ENCODE measurements at places on chromosomes 16 and 17. TPM values are rescaled to one million over a fixed set of nuclear protein-coding genes. Genes with fewer than 3 reads are reported as not detected.

KIFC3 gene
- 74.4 TPM for total RNA-seq

QPRT gene
- total RNA-seq, result 19.5 TPM

CTRB1 gene
- not detected for total RNA-seq

RNF112 gene
- total RNA-seq, result 0.67 TPM

PHB1 gene
- total RNA-seq, result 114 TPM

KRT28 gene
- total RNA-seq, result not detected
